ENCODE measurements at places on chromosomes 7 and 10.

GRCh38 chr10:1874533-1874932 lies 137.2 kb upstream of the ADARB2 start:
- no peak for DNase-seq

- no peak for DNase-seq
Measured at GRCh38 chr7:151924508-151924907, 31.7 kb upstream of the GALNTL5 start.

DNA sequence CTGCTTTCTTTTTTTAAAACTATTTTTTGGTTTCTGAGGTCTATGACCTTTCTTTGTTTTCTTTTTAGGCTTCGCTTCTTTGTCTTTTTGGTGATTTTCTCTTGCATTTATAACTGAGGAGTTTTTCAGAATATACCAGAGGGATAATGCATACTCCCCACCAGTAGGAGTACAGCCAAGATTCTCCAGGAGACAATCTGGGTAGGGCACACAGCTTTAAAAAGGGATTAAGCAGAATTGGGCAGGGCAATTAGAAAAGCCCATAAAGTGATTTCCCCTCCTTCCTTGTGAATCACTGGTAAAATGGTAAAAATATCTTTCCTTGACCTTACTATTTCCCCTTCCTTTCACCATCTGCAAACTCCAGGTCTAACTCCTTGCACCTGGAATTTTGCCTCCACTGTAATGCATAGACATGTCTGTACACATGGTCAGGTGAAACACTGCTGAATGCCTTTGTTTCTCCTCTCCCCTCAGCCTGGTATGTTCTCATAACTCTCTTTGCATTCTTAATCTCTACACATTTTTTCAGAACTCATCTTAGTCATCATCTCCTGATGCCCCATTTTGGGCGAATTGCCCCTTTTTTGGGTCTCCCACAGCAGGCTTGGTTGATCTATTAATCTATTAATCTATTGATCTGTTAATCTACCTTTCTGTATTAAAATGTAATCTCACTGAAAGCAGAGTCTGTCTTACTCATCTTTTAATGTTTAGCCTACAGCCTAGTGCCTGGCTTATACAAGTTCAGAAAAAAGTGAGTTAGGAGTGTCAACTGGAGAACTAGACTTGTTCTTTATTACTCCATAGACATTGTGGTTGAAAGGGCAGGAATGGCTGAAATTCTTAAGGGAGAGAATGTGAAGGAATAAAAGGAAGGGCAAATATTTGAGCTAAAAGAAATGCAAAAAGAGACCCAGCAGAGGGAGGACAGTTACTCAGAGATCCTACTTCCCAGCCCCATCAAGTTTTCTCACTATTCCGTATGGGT lies 64.6 kb downstream of the MDFIC start:
- DNase-seq = no peak

DNA sequence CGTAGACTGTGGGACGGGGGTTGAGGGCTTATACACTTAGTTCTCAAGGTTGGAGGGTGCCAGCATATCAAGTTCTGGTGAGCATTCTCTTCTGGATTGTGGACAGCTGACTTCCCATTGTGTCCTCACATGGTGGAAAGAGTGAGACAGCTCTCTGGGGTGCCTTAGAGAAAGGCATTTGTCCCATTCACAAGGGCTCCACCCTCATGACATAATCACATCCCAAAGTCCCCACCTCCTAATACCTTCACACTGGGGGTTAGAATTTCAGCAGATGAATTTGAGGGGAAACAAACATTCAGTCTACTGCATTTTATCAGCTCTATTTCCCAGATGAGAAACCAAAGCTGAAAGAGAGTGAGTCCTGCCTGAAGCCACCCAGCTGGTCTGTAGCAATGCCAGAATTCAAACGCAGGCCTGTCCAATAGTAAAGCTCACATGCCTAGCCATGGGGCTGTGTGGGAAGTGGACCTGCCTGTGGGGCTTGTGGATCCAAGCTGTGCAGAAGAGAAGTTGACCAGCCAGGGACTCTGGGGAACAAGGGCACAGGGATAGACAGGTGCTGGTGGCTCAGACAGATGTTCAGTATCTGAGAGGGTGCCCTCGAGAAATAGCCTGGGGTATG lies 34.9 kb upstream of the LOXL4 start:
- DNase-seq = no peak

GRCh38 chr7:117005449-117005848 lies 52.1 kb downstream of the ST7 start:
- DNase-seq = no peak

- DNase-seq = no peak
Measured at GRCh38 chr7:157009170-157009777, 1.2 kb downstream of the MNX1 start.

GRCh38 chr7:116686812-116687419 lies 14.9 kb downstream of the MET start:
- no peak for DNase-seq
